ENCODE measurements at places on chromosomes 1 and 21. TPM values are rescaled to one million over a fixed set of nuclear protein-coding genes. Genes with fewer than 3 reads are reported as not detected.
A peak's percentile ranks its signal among the peaks of the same experiment; 100 is the strongest.

DNA sequence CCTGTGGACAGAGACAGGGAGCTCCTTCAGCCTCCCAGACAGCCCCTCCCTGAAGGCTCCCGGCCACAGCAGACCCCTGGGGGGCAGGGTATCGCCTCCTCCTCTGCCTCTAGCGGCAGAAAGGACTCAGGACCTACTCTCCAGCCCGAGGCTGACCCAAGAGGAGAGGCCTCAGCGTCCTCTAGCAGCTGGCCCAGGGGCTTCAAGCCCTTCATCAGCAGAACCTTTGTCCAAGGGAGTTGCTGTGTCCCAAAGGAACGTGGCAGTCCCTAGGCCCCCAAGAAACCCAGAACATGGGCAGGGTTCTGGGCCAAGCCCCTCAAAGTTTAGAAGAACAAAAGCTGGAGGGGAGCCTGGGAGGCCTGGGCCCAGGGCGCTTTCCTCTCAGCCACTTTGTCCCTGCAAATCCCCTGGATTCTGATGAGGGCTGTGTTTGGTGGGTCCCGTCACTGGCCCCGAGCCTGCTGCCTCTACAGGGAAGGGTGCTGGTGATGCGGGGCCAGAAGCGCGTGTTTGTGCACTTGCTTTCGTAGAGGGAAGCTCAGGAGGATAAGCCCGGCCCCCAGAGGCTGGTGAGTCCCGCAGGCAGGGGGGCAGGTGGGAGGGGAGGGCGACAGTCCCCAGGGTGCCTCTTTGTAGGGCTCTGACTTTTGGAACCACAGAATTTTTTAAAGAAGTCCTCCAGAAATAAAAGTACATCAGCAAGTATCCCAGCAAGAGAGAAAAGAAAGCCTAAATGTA, 13.3 kb downstream of the ITGB2 start:
- DNase-seq, result no peak

DNA sequence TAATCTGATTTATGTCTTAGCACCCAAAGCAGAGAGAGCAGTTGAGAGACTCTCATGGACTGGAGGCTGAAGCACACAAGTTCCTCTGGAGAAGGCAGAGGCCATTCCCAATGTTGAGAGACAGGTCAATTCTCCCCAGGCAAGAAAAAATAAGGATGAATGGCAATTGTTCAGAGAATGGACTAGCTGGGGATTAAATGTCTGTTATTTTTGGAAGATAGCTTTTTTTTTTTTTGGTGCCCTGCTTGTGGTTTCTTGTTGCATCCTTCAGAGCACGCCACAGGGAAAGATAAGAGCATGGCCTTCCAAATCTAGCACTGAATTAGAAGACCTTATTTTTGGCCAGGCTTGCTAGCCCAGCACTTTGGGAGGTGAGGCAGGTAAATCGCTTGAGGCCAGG, 65.6 kb upstream of the ERRFI1 start:
- DNase-seq, result no peak

DNA sequence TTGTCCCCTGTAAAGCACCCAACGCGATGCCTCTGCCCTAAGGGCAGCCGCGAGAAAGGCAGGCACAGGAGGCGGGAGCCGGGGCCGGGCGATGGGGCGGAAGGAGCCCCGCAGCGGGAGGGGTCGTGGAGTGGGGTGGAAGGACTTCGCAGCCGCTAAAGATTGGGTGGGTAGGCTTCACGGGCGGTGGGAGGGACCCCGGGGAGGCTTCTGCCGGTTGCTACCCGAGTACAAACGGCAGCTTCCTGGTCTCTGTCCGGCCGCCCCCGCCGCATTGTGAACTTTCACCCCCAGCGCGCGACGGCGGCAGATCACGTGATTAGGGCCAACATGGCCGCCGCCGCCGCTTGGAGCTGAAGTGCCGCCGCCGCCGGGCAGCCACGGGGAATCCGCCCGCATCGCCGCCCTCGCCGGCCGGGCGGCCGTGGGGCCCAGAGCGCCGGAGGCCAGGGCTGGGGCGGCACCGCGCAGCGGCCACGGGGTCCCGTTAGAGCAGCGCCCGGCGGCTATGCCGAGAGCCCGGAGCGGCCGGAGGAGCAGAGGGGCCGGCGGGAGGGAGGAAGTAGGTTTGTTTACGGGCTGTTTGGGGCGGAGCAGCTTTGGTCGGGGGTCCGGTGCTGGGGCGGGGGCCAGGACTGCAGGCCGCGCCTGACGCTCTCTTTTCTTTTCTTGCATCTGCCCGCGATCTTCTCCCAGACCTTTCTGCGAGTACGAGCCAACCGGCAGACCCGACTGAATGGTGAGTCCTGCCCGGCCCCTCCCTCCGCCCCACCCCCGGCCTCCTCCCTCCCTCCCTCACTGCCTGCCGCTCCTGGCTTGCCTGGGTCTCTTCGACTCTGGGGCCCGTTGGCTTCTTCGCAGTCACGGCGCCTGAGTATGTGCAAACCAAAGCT, 42.4 kb downstream of the TMEM53 start:
- peak; percentile 93 for DNase-seq

GRCh38 chr1:45365051-45365450, 24.8 kb upstream of the MUTYH start:
- no peak for DNase-seq

DNA sequence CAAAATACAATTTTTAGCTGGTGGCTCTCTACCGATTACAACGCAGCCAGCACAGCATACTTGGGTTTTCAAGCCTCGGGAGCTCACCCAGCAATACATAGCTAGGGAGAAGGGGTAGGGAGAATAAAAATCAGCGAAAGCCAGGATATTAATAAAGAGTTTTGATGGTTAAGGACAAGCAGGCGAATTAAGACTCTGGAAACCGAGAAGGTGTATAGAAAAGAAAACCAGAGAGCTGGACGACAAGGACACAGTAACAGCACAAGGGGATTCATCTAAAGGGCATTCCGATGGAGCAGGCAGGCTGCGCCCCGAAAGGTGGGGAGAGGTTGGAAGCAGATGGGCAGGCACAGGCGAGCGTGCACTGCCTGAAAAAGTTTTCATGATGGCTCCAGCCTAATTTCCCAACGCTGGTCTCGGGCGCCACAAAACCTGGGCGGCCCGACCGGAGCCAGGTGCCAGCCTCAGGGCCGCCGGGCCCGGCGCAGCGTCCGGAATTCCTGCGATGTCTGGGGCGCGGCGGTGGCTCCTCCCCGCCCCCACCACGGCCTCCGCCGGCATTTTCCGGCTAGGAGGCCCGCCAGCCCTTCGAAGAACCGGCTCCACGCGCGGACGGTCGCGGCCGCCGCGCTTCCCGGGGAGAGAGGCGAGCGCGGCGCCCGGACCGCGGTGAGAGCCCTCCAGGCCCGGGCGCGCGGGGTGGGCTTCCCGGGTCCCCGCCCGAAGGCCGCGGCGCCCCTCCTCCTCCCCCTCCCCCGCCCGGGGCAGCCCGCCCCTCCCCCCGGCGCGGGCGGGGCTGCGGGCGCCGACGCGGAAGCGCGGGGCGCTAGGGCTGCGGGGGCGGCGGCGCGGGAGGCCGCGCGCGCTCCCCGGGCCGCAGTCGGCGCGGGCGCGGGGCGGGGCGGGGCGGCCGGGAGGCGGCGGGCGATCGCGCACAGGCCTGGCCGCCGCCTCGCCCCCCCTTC, 774 bp upstream of the DYRK1A start:
- DNase-seq, result peak; percentile 69

DNA sequence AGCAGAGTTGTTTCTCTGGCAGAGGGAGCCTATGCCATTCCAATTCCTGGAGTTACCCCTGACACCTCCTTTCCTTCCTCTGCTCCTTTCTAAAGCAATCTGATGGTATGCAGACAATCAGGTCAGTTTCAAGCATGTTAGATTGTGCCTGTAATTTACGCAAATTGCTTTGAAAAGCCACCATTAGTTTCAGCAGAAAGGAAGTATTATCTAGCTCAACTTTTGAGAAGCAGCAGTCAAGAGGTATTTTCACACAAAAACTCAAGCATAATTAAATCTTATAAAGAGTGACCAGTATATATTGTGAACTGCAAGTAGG, 2.2 kb downstream of the ERRFI1 start:
- no peak for DNase-seq

The GPR25 gene
- not detected for total RNA-seq

All from breast epithelium (tissue), 4 donors.